Activated T-cell treated with anti-CD3 and anti-CD28 coated beads, Interleukin-2, amount 50 U/mL, for 72 hours (primary cell): ENCODE measurements at places on chromosomes 6 and 20.

DNA sequence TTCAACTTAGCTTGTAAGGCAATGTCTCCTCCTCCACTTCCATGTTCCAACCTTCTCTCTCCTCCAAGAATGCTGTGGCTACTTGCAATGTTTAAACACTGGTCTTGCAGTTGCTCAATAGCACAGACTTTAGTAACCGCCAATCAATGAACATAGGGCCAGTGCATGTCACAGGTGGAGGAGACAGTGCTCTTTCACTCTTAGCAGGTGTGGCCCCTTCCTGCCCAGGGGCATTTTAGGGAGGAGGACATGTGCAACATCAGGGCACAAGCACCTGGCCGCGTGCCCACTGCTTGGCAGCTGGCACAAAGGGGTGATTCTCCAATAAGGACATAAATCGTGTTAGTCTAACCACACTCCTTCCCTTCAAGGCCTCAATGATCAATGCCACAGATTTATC is 41.3 kb downstream of the ADGRF1 start:
- H3K4me3 ChIP-seq = no peak overlapping the region
- DNase-seq = no peak
- peaks cover 14% of the 10 kb centered on the region for H3K27me3 ChIP-seq
- no peaks in the 10 kb centered on the region for H3K36me3 ChIP-seq

DNA sequence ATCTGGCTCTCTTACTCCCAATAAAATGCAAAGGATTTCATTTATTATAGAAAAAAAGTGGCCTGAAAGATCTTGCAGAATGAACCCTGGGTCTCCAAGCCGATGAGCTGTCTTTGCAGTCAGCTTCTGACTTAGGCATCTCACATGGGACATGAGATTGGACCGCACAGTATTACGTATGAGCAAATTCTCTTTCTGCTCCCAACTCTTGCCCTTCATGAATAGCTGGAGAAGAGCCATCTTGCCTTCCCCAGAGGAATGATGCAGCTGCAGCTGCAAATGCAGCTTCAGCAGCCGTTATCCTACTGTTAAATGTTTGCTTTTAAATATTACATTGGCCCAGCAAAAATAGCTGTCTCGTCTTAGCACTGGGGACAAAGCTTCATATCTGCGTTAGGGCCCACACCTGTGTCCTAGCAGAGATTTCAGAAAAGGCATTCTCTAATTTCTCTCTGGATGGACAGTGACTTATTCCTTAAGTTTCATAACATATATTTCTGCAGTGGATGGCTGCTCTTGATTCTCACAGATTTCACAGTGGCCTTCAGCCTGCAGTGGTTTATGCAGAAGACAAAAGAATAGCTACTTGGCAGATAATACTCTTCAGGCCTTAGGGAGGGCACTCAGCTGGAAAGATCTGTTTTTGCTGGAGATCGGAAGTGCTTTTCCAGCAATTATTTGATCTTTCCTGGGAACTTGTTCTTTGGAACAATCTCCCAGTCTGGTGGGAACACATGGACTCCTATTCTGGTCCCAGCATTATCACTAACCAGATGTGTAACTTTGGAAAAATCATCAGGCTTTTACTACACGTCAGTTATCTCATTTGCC is 129.2 kb downstream of the FYN start:
- H3K4me1 ChIP-seq = peaks cover 90% of the 10 kb centered on the region
- no peak overlapping the region for H3K4me3 ChIP-seq
- peak overlapping the region; percentile 27 for H3K27ac ChIP-seq
- H3K36me3 ChIP-seq = peaks cover 24% of the 10 kb centered on the region
- no peaks in the 10 kb centered on the region for H3K27me3 ChIP-seq
- no peak for DNase-seq

DNA sequence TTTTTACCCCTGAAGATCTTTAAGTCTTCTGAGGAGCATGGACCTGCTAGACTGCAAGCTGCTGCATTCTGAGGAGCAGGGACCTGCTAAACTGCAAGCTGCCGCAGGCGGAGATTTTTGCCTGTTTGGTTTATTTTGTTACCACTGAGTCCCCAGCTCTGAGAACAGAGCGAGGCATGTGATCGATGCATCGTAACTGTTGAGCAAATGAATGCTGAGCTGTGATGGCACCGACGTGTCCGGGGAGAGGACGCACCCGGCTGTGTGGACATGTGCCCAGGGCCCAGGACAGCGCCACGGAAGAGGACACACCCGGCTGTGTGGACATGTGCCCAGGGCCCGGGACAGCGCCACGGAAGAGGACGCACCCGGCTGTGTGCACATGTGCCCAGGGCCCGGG is 24.2 kb downstream of the DNAJC5 start:
- H3K4me1 ChIP-seq = peaks cover 16% of the 10 kb centered on the region
- no peak overlapping the region for H3K27ac ChIP-seq
- H3K4me3 ChIP-seq = no peak overlapping the region

- peaks cover 7% of the 10 kb centered on the region for H3K27me3 ChIP-seq
- DNase-seq = no peak
- no peaks in the 10 kb centered on the region for H3K36me3 ChIP-seq
- H3K4me3 ChIP-seq = peak overlapping the region; percentile 63
Measured at GRCh38 chr6:71496018-71496721, 207.6 kb downstream of the OGFRL1 start.

- H3K4me3 ChIP-seq = no peak overlapping the region
- no peaks in the 10 kb centered on the region for H3K36me3 ChIP-seq
- no peak overlapping the region for H3K27ac ChIP-seq
- DNase-seq = no peak
Measured at GRCh38 chr6:102204351-102204750, 810.8 kb downstream of the GRIK2 start.

DNA sequence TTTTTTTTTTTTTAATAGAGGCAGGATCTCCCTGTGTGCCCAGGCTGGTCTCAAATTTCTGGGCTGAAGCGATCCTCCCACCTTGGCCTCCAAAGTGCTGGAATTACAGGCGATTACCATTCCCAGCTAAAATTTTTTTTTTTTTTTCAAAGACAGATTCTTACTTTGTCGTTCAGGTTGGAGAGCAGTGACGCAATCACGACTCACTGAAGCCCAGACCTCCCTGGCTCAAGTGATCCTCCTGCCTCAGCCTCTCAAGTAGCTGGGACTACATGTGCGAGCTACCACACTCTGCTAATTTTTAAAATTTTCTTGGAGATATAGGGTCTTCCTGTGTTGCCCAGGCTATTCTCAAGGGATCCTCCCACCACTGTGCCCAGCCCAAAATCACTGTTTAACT is 58.0 kb upstream of the MYO6 start:
- no peaks in the 10 kb centered on the region for H3K4me1 ChIP-seq
- H3K27me3 ChIP-seq = no peaks in the 10 kb centered on the region
- peaks cover 18% of the 10 kb centered on the region for H3K36me3 ChIP-seq
- DNase-seq = no peak

DNA sequence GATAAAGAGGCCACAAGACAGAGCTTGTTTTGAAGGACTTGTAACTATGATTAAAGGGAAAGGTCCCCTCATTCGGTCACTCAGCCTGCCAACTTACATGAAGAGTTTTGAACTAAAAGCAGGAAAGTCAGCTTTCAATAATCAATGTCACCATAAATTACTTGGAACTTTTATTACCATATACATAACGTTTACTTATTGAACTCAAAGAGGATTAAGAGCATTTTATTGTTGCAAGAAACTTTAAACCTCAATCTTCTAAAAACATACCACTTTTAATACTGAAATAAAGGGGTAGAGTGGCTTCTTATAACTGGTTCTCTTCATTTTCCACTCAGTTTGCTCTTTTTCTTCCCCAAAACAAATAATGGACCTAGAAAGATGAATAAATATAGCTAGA is 65.1 kb downstream of the CNKSR3 start:
- DNase-seq = no peak
- H3K36me3 ChIP-seq = no peaks in the 10 kb centered on the region
- no peak overlapping the region for H3K27ac ChIP-seq
- no peak overlapping the region for H3K4me3 ChIP-seq

DNA sequence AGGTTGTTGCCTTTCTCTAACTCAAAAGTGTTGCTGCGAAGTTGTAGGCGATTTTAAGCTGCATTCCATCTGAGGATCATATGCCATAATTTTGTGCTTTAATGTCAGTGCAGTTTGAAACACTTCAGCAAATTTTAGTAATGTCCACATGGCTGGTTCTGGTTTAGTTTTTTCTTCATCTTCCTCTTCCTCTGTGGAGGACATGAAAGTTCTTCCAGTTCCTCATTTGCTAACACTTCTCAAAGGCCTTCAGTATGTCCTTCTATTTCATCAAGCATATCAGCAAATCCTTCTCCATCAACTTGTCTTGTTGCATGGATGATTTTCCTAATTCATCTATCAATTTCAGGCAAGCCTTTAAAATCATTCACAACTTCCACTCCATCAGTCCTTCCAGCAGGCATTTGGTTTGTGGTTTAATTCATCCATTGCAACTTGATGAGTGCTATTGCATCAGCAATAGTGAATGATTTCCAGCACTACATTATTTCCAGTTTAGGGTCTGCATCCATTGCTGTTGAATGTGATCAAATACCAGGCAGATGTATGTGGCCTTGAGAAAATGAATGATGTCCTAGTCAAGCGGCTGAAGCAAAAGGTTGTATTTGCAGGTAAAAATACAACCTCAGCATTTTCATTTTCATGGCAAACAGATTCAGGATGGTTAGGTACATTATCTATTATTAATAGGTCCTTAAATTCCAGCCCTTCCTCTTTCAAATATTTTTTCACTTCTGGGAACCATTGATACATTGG is 20.2 kb downstream of the SHLD1 start:
- no peak overlapping the region for H3K27ac ChIP-seq
- peaks cover 22% of the 10 kb centered on the region for H3K36me3 ChIP-seq
- peaks cover 20% of the 10 kb centered on the region for H3K4me1 ChIP-seq
- DNase-seq = no peak

- no peak for DNase-seq
- no peaks in the 10 kb centered on the region for H3K36me3 ChIP-seq
- H3K27me3 ChIP-seq = peaks cover 51% of the 10 kb centered on the region
Measured at GRCh38 chr20:32056708-32057483, 4.9 kb downstream of the HCK start.

GRCh38 chr6:20362623-20363022 is 39.1 kb upstream of the E2F3 start:
- no peaks in the 10 kb centered on the region for H3K27me3 ChIP-seq
- H3K4me1 ChIP-seq = peaks cover 29% of the 10 kb centered on the region
- H3K27ac ChIP-seq = no peak overlapping the region
- no peaks in the 10 kb centered on the region for H3K36me3 ChIP-seq
- H3K4me3 ChIP-seq = no peak overlapping the region

DNA sequence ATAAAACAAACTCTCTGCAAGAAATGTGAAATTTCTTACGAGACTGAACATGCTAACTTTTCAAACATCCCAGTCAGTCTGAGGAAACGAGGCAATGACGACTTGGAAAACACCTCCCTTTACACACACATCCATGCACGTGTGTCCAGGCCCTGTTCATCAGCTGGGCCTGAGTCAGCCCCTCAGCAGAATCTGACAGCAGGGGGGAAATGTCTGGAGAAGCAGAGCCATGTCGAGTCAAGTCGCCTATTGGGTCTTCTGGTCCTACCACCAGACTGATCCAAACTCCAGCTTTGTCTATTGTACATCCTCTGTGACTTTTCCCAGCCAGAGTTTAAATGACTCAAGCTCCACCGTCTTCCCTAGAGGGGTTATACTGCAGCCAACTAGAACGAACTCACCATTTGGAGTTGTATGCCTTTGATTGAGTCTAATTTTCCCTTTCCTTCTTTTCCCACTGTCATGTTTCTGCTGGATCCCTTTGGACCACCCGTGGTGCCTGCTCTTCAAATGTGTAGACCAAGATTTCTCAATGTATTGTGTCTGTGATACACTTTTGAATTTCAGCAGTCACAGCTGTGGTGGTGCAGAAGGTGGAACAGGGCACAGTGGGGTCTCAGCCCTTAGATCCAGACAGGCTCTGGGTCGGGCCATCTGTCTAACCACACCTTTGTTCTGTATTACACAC is 254.0 kb downstream of the CDC5L start:
- DNase-seq = no peak
- peaks cover 15% of the 10 kb centered on the region for H3K27me3 ChIP-seq
- H3K36me3 ChIP-seq = no peaks in the 10 kb centered on the region
- peak overlapping the region; percentile 96 for H3K27ac ChIP-seq
- H3K4me1 ChIP-seq = peaks cover 40% of the 10 kb centered on the region

DNA sequence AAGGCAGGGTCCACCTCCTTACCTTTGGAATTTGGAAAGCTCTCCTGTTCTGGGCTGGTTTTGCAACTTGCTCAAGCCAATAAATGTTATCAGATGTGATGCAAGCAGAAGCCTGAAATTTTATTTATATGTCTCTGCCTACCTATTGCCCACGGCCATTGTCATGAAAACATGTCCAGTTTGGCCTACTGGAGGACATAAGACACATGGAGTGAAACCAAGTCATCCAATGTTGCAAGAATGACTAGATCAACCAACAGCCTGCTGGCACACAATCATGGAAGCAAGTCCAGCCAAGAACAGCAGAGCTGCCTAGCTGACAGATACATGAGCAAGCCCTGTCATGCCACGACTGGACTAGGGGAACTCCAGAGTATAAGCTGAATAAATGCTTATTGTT is 56.7 kb upstream of the IRAK1BP1 start:
- H3K27ac ChIP-seq = no peak overlapping the region
- no peak overlapping the region for H3K4me3 ChIP-seq
- H3K27me3 ChIP-seq = no peaks in the 10 kb centered on the region
- no peak for DNase-seq
- no peaks in the 10 kb centered on the region for H3K36me3 ChIP-seq

DNA sequence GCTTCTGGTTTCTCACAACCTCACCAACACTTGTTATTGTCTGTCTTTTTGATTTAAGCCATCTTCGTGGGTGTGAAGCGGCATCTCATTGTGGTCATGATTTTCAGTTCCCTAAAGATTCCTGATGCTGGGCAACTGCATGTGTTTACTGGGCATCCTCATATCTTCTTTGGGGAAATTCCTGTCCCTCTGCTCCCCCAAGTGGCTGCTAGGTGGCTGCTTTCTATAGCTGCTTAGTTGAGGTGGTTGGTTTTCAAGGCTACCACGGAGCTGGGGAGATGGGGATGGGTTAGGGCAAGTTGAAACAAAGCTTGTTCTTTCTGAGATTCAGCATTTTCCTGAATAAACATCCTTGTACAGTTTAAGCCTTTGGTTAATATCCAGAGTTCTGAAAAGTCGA is 403.9 kb upstream of the SULF2 start:
- H3K27me3 ChIP-seq = peaks cover 7% of the 10 kb centered on the region
- H3K4me3 ChIP-seq = no peak overlapping the region
- DNase-seq = no peak
- no peaks in the 10 kb centered on the region for H3K4me1 ChIP-seq

- peaks cover 67% of the 10 kb centered on the region for H3K27me3 ChIP-seq
- no peak overlapping the region for H3K4me3 ChIP-seq
- H3K27ac ChIP-seq = no peak overlapping the region
- H3K4me1 ChIP-seq = no peaks in the 10 kb centered on the region
- no peaks in the 10 kb centered on the region for H3K36me3 ChIP-seq
Measured at GRCh38 chr6:116018976-116019375, 41.7 kb downstream of the FRK start.

DNA sequence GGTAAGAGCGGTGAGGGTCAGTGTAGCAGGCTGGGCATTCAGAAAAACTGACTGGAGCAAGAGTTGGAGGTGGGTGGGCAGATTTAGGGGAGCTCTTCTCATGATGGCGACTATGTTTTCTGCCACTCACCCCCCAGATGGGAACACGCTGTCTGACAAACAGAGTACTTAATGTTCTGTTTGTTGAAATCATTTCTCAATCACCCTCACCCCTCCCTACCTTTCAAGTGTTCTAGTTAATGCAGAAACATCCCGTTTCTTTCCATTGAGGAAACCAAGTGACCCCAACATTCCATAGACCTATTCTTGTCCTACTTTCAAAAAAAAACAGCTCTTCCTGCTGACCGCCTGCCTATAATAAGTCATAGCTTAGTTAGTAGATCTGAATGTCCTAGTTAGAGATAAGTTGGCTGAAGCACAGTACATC is 132.5 kb upstream of the NEDD9 start:
- H3K4me3 ChIP-seq = peak overlapping the region; percentile 62
- H3K27ac ChIP-seq = peak overlapping the region; percentile 96
- H3K4me1 ChIP-seq = peaks cover 93% of the 10 kb centered on the region
- no peaks in the 10 kb centered on the region for H3K27me3 ChIP-seq
